ENCODE measurements at places on chromosomes 2 and 18.

- peak; percentile 85 for DNase-seq
These were observed 252.6 kb downstream of the RND3 start for GRCh38 chr2:150234787-150235446.

DNA sequence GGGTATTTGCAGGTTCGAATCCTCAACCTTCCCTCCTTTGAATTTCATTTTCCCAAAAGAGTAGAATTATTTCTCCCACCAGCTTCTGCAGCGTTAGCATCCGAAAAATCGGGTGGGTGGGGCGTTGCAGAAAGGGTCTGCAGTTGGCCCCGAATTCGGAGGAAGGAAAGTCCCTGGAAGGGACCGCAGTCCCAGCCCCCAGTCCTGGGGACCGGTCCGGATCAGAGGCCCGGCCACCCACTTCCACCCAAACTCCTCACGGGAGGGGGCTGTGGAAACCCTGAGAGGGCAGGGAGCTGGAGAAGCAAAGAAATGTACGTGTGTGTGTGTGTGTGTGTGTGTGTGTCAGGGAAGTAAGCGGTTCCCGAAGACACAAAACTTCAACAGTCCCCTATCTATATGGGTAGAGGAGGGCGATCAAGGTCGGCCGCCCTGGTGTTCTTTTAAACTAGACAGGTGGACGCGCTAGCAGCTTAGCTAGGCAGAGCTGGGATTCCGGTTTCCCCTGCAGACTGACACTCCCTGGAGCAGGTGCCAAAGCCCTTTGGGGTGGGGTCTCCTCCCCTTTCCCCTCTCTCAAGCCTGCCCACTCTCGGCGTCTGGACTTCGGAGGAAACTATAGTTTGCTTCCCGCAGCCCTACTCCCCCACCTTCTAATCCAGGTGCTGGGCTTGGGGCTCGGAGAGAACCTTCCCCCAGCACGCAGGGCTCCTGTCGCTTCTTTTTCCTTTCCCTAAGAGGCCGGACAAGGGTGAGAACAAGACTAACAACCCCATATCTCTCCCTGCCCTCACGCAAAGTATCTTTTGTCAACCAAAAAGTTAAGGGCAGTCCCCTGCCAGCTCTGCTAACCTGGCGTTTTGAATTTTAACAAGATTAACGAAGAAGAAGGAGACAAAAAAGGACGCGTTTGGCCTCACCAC, 4.8 kb upstream of the ONECUT2 start:
- DNase-seq = no peak

- DNase-seq = no peak
These were observed 66.7 kb downstream of the METTL4 start for GRCh38 chr18:2504642-2505041.

DNA sequence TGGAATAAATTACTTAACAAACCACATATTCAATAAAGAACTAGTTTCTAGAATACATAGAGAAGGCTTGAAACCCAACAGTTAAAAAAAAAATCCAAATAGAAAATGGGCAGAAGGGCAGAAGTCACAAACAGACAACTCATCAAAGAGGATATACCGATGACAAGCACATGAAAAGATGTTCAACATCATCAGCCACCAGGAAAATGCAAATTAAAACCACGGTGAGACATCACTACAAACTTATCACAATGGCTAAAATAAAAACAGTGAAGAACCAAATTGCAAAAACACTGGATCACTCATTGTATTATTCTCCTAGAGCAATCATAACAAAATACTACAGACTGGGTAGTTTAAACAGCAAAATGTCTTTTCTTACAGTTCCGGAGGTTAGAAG, 14.5 kb downstream of the SESTD1 start:
- DNase-seq = peak; percentile 36

GRCh38 chr2:64451051-64451450, 2.9 kb upstream of the LGALSL start:
- no peak for DNase-seq

DNA sequence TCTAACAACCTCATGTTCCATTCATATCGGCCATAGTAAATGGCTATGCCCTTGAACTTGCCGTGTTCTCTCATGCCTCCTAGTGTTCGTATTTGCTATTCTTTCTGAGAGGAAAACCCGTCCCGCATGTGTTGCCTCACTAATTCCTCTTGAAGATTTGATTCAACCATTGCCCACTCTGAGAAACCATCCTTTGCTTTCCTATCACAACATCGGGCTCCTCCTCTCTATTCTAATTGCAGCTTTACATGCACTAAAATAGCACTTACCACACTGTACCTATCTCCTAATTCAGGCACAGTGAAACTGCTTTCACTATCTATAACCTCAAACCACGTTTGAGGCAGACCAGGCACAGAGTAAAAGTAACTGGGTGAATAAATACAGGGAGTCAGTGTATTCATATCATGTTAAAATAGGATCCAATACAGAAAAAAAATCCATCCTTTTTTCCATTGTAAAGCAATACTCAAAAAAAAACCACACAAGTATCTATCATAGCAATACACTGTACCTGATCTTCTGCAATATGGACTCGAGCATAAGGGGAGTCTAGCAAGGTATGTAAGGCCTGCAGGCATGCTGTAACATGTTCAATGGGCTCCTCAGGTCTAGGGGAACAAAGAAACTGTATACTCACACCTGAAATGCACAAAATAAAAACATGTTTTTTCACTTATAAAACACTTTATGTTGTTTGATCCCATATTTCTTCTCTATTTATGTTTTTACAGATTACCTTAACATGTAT, 39.0 kb upstream of the STRN start:
- no peak for DNase-seq
